Brain (organoid and tissue), 16 donors: ENCODE measurements at places on chromosomes 16 and 17. TPM values are rescaled to one million over a fixed set of nuclear protein-coding genes. Genes with fewer than 3 reads are reported as not detected.

PPL gene
- 43.5 TPM for polyA plus RNA-seq

MYADML2 gene
- 1.1 TPM for polyA plus RNA-seq

KRT27 gene
- not detected for polyA plus RNA-seq

HEATR9 gene
- not detected for polyA plus RNA-seq

KCTD19 gene
- polyA plus RNA-seq: 3.5 TPM

MYH13 gene
- polyA plus RNA-seq: not detected

CHST5 gene
- 0.49 TPM for polyA plus RNA-seq

CDH3 gene
- 16.0 TPM for polyA plus RNA-seq

PERCC1 gene
- polyA plus RNA-seq: 13.1 TPM

NLK gene
- 20.2 TPM for polyA plus RNA-seq

KIF18B gene
- 10.9 TPM for polyA plus RNA-seq

NKD1 gene
- 3.0 TPM for polyA plus RNA-seq

AGRP gene
- 0.49 TPM for polyA plus RNA-seq
